Non-pigmented ciliary epithelial cell (primary cell): ENCODE measurements at places on chromosomes 3 and 15.

- DNase-seq: no peak
Observed at GRCh38 chr3:53675942-53676341, 170.3 kb downstream of the CHDH start.

DNA sequence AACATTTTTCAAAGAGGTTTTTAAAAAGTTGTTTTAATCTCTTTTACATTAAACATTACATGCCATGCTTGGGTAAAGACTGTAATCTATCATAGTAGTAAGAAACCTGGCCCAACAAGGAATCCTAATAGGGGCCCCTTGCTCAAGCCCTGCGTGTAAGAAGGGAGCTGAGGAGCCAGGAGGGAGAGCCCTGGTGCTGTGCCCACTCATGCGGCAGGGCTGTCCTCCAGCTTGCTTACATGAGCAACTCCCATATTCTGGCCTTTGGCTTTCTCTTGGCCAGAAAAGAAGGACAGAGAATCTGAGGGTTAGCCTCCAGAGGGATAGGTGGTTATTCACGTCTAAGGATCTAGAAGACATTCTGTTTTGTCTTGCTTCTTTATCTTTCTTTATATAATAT is 49.8 kb downstream of the KBTBD12 start:
- no peak for DNase-seq

- no peak for DNase-seq
Observed at GRCh38 chr3:31579828-31580227, 47.1 kb downstream of the STT3B start.

DNA sequence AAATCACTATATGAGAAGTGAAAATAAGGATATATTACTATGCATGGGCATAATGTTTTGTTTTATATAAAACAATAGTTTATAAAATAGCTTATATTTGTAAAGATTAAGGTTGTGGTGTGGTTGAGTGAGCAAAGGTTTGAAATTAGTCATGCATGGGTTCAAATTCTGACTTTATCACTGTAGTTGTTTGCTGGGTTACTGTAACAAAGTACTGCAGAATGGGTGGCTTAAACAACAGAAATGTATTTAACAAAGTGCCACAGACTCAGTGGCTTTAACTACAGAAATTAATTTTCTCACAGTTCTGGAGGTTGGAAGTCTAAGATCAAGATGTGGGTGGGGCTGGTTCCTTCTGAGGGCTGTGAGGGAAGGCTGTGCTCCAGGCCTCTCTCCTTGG is 184.8 kb upstream of the THRB start:
- DNase-seq: no peak

GRCh38 chr3:2978977-2979732 is 131.0 kb downstream of the IL5RA start:
- no peak for DNase-seq

DNA sequence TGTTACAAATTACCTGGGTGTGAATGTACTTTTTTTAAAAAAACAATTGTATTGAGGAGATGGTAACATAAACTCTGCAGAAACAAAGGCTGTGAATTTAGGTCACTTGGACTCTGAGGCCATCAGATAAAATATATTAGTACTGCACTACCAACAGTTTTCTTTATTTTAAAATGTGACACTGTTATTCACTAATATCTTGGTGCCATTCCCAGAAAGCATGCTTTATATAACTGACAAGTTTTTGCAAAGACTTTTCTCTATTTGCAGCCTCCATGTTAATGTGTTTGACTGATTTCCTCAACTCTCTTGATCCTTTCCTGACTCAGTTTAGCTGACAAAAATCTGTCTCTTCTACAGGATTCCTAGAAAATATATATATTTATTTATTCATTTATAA is 26.5 kb upstream of the ACTL6A start:
- no peak for DNase-seq

GRCh38 chr3:13161771-13162535 is 88.7 kb upstream of the IQSEC1 start:
- DNase-seq: no peak

GRCh38 chr15:61032600-61033286 is 196.4 kb downstream of the RORA start:
- DNase-seq: no peak

- DNase-seq: no peak
Observed at GRCh38 chr3:150613034-150613433, 9.9 kb downstream of the SELENOT start.

GRCh38 chr15:25641762-25642161 is 202.9 kb upstream of the UBE3A start:
- DNase-seq: no peak

DNA sequence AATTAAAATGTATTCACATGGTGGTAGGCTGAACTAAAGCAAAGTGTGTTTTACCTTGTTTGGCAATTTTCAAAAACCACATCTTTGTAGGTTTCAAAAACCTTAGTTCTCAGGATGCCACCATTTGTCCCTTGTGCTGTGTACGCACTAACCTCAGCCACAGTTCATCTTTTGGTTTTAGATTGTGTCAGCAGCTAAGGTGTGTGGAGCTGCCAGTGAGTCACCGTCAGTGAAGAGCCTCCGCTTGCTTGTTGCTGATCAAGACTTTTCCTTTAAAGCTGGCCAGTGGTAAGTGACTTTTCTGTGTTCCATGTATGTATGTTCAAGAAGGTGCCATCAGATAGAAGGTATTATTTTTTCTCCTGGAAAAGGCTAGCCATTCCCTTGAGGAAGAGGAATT is 21.1 kb downstream of the OXNAD1 start:
- DNase-seq: no peak

DNA sequence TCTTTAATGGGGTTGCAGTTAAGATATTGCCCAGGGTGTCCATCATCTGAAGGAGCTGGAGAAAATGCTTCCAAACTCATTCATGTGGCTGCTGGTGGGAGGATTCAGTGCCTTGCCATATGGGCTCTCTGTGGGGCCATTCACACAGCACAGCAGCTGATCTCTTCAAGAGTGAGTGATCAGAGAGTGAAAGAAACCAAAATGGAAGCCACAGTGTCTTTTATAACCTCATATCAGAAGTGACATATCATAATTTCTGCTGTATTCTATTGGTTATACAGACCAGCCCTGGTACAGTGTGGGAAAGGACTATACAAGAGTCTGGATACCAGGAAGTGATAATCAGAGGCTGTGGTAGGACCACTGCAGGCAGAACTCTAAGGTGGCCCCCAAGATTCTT is 33.6 kb downstream of the HHLA2 start:
- DNase-seq: no peak

GRCh38 chr3:124079912-124080276 is 88.0 kb upstream of the ROPN1 start:
- DNase-seq: no peak

GRCh38 chr3:73141525-73141924 is 80.1 kb downstream of the EBLN2 start:
- no peak for DNase-seq

- DNase-seq: no peak
Observed at GRCh38 chr3:159058859-159059258, 257.0 kb downstream of the MFSD1 start.

- DNase-seq: no peak
Observed at GRCh38 chr15:57789225-57789624, 82.7 kb downstream of the POLR2M start.

DNA sequence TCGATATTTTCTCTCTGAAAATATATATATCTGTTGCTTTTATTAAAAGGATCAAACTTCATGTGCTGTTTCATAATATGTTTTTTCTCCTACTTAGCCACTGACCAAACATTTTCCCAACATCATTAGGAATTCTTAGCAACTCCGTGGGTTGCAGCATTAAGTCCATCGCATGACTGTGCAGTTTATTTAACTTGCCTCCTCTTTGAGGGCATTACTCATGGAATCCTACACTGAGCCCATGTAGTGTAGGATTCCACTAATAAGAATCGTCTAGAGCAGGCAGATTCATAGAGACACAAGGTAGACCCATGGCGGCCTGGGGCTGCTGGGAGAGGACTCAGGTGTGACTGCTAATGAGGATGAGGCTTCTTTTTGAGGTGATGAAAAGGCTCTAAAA is 49.3 kb downstream of the CMTM6 start:
- no peak for DNase-seq

- no peak for DNase-seq
Observed at GRCh38 chr3:120203016-120203415, 82.0 kb downstream of the GPR156 start.

- DNase-seq: no peak
Observed at GRCh38 chr3:156465194-156465593, 89.7 kb downstream of the SSR3 start.

DNA sequence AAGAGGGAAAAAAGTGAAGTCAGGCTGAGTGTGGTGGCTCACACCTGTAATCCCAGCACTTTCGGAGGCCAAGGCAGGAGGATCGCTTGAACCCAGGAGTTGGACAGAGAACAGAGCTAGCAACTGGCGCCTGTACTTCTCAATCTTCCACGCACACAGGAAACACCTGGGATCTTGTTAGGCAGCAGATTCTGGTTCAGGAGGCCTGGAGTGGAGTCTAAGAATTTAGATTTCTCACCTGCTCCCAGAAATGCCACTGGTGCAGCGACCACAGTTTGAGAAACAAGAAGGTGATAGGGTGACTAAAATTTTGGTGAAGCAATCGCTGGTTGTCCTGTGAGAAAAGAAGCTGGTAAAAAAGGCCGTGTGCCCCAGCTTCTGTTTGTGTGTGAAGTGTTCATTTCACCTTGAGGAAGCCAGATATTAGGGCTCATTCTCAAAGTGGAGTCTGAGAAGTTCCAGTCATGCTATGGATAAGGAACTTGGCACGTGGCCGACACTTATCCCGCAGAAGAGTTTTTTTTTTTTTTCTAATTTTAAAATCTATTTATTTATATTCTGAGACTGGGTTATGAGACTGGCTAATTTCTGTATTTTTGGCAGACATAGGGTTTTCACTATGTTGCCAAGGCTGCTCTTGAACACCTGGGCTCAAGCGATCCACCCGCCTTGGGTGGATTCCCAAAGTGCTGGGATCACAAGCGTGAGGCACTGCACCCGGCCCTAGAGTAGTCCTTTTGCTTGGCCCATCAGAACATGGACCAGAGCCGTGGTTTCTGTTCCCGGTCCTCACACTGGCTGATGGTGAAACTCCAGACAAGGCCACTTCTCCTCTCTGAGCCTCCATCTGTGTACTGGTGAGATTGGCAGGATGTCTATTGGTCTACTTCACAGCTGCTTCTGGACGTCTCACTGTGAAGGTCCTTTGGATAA is 324.6 kb upstream of the PROK2 start:
- DNase-seq: no peak

- DNase-seq: no peak
Observed at GRCh38 chr3:61701011-61701410, 139.6 kb downstream of the PTPRG start.

- DNase-seq: no peak
Observed at GRCh38 chr3:32045091-32045915, 61.1 kb upstream of the GPD1L start.

DNA sequence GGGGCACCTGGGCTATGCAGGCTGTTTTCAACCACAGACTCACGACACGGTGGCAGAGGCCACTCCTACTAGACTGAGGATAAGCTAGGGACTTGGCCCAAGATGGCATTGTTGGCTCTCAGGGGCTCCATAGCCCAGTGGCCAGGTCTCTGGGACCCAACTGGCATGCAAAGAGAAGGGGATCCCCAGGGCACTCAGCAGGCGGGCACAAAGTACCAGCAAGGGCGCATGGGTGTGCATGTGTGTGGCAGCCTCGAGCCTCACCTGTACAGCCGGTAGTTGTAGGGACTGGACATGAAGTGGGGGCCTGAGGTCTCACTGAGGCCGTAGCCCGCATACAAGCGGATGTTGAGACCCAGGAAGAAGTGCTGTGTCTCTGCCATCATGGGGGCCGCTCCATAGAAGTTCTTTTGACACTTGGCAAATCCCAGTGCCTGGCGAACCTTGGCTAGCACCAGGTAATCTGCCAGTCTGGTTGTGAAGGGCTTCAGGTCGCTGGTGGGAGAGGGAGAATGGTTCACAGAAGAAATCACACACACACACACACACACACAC is 30.2 kb downstream of the IDH3A start:
- DNase-seq: no peak

DNA sequence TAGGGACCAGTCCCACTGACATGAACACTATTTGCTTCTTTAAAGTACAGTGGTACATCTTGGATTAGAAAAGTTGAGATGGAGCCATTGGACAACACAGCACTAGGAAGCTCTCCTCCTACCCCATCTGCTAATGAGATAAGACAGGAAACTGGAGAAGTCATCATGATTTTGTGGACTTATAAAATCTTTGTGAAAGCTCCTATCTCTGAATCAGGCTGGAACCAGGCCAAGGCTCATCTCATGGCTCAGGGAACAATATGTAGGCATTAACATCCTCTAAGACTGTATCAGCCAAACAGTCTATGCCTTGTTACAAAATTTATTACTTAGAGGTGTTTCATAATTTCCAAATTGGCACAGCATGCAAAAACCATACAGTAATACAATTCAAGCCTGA is 84.1 kb downstream of the BOC start:
- no peak for DNase-seq

DNA sequence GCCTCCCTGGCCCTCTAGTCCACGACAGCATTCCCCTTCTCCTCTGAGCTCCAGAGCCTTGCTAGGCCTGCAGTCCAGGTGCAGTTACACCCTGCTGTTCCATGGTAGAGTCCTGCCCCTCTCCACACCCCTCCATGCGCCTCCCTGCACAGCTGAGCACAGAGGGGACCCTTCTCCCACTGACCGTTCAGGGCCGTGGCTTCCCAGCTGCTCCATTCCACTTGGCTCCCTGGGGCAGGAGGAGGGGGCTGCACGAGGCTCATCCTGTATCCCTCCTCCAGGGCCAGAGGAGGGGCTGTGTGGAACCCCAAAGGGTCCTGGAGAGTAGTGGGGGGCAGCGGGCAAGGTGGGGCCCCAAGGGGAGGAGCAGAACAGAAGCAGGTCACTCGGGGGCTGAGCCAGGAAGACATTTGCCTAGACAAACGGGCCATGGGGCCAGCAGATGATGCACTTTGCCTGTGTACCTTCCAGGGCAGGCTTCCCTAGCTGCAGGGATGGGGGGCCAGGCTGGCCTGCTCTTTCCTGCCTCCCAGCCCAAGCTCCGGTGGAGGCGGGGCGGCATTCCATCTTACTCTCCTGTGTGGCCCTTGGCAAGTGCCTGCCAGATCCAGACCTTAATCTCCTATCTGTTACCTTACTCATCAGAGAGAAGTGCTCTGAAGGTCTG is 20.7 kb upstream of the GOLGA6C start:
- DNase-seq: no peak

DNA sequence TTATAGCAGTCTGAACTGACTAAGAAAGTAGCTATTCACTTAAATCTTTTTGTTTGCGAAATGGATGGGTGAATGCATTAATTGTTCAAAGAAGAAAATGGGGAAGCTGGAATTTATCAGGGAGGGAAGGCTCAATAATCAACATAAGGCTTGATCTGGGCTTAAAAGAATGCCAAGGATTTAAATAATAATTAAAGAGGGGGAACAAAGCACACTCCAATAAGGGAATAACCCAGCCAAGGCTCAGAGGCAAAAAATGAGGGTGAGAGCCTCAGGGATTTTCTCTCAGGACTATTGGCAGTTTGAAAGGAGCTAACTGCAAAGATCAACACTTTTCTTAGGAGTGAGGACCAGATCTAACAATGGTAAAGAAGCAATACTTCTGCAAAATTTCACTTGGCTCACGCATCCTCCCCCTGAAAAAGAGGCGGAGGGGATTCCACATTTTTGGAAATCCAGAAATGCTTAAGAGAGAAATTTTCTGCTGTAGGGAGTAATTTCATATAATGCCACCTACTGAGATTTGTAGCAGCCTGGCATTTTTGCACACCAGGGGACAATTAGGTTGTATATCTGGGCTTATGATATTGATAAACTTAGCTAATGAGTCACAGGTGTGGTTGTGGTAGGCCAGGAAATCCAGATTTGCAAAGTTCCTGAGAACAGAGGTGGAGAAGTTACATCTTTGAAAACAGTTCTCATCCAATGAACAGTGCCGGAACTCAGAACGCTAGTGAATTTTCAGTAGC is 405.1 kb downstream of the TUSC7 start:
- DNase-seq: no peak

GRCh38 chr3:152620395-152620794 is 214.5 kb upstream of the P2RY1 start:
- no peak for DNase-seq
